Germinal center (tissue), 1 donor: ENCODE measurements at places on chromosomes 16 and 17.
A peak's percentile ranks its signal among the peaks of the same experiment; 100 is the strongest.

GRCh38 chr16:12906271-12906670 lies 4.9 kb downstream of the SHISA9 start:
- DNase-seq = no peak

GRCh38 chr16:12090151-12090530 lies 113.6 kb downstream of the SNX29 start:
- no peak for DNase-seq

DNA sequence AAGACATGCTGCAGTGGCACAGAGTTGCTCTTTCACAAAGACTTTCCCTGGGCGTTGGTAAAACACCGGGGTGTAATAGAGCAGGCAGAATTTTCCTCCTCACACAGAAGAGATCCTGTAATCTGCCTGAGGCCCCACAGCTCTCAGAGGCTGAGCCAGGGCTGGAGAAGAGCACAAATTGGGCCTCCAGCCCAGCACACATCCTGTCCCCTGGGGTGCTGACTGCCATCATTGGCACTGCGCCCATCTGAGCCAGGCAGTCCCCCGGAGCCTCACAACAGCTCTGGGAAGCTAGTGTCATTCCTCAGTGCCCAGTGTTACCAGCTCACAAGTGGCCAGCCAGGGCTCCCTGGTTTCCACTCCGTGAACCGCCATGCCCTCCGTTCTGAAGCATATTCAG lies 119.4 kb downstream of the SOCS1 start:
- no peak for DNase-seq

GRCh38 chr16:30623536-30624283 lies 13.5 kb upstream of the ZNF689 start:
- no peak for DNase-seq

DNA sequence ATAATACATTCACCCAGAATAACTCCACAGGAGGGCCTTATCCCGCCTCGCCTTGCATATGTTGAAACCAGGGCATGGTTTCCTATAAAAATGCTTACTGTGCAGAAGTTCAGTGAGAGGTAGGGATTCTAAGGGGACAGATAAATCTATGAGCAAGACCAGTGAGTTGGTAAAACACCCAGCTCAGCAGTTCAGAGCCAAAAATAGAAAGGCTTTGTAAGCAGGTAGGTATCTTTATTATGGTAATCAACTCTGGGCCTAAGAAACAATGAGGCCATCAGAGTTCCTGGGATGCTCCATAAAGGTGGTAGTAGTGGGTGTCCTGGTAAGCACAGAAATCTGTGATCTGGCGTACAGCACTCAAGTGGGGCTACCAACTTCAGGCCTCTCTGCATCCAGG lies 549.4 kb upstream of the CDH5 start:
- no peak for DNase-seq

DNA sequence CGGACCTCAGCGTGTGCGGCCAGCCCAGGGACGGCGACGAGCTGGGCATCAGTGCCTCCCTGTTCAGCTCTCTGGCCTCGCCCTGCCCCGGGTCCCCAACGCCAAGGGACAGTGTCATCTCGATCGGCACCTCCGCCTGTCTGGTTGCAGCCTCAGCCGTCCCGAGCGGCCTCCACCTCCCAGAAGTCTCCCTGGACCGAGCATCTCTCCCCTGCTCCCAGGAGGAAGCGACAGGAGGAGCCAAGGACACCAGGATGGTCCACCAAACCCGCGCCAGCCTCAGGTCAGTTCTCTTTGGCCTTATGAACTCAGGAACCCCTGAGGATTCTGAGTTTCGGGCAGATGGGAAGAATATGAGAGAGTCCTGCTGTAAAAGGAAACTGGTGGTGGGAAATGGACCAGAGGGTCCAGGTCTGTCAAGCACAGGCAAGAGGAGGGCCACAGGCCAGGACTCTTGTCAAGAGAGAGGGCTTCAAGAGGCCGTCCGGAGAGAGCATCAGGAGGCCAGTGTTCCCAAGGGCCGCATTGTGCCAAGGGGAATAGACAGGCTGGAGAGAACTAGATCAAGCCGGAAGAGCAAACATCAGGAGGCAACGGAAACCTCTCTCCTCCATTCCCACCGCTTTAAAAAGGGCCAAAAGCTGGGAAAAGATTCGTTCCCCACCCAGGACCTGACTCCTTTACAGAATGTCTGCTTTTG lies 825 bp downstream of the HASPIN start:
- no peak for DNase-seq

- no peak for DNase-seq
These were observed 12.8 kb downstream of the PDK2 start for GRCh38 chr17:50107790-50108414.

- peak; percentile 73 for DNase-seq
These were observed 80.1 kb downstream of the SOCS1 start for GRCh38 chr16:11175787-11176341.

DNA sequence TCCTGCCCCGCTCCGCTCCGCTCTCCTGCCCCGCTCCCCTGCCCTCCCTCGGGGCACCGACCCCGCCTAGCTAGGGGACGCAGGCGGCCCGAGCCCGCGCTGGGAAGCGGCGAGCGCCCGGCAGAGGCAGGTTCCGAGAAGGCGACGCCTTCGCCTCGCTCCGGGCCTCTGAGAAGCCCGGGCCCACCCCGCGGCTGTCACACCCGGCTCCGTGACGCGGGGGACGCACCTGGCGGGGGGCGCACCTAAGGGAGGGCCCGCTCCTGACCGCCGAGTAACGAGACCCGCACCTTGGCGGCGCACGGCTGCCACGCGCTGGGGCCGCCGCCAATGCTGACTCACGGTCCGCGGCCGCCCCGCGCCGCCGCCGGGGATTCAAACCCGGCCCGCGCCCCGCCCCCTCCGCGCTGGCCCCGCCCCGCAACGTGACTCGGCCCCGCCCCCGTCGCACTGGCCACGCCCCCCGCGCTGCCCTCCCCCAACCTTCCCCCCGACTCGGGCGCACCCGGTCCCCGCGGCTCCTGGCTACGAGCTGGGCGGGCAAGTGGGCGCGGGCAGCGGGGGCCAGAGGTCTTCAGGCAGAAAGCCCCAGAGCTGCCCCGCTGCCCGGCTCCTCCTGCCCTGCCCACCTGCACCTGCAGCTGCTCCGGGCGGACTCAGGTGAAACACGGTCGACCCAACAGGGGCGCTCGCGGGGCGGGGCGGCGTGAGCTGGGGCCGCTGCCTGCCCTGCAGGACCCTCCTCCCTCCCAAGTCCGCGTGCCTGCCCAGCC lies 27.8 kb downstream of the GNPTG start:
- peak; percentile 76 for DNase-seq

- DNase-seq = no peak
These were observed 44.3 kb downstream of the ELAC2 start for GRCh38 chr17:12973496-12974004.

DNA sequence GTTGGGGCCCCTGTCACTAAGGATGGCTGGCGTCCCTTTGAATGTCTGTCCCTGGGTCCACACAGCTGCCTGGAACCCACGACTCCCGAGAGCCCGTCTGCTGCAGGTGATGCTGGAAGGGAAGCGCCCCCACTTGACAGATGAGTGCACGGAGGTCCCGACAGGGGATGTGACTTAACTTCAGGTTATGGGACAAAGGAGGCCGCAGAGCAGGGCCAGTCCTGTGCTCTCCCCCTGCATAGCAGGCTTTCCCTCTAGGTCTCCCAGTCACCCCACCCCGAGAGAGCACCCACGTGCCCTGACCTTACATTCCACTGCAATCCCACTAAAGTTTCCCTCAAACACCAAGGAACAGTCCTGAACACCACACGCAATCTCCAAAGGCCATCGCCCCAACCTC lies 6.0 kb upstream of the RCVRN start:
- no peak for DNase-seq

GRCh38 chr16:59840169-59840568 lies 1106.1 kb upstream of the GOT2 start:
- DNase-seq = no peak

DNA sequence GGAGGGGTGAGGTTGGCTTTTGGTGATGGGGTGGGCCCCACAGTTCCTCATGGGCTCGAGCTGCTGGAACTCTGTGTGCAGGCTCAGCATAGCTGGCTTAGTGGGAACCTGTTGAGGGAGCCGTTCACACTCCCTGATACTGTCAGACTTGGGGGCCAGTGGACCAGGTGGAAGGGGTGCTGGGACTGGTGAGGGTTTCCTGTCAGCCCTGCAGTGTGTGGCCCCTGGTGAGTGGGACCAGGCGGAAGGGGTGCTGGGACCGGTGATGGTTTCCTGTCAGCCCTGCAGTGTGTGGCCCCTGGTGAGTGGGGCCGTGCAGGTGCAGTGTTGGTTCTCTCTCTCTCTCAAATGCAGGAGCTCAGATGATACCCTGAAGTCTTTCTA lies 45.1 kb upstream of the ZNF750 start:
- no peak for DNase-seq

GRCh38 chr17:76501018-76501826 lies at the start of gene RHBDF2:
TSS of gene RHBDF2 (minus strand) at chr17:76501423. CDS start at chr17:76481524, 19,899 bp downstream.
- peak; percentile 97 for DNase-seq

DNA sequence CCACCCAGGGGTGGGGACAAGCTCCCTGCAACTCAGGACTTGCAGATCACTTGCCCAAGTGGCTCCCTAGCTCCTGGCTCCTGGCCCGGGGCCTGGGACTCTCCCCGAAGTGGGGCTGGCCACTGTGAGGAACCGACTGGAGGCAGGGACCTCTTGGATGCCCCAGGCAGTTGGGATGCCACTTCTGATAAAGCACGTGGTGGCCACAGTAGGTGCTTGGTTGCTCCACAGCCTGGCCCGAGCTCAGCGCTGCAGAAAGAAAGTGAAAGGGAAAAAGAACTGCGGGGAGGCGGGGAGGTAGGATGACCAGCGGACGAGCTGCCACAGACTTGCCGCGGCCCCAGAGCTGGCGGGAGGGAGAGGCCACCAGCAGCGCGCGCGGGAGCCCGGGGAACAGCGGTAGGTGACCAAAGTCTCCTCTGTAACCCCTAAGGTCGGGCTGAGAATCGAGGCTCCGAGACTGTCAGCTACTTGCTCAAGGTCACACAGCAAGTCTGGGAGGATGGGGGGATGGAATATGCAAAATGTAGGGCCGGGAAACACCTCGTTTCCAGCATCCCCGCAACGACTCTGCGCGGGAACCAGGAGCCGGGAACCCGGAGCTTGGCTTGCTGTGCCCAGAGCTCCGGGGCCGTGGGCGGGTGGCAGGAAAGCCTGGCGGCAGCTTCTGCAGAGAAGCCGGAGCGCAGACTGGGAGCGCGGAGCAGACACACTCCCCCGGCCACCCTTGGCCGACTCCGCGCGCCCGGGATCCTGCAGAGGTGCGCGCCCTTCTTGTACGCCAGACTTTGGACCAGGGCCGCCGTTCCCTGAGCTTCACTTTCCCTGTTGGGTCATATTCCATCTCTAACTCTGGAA lies 1.9 kb downstream of the CIITA start:
- DNase-seq = peak; percentile 61

DNA sequence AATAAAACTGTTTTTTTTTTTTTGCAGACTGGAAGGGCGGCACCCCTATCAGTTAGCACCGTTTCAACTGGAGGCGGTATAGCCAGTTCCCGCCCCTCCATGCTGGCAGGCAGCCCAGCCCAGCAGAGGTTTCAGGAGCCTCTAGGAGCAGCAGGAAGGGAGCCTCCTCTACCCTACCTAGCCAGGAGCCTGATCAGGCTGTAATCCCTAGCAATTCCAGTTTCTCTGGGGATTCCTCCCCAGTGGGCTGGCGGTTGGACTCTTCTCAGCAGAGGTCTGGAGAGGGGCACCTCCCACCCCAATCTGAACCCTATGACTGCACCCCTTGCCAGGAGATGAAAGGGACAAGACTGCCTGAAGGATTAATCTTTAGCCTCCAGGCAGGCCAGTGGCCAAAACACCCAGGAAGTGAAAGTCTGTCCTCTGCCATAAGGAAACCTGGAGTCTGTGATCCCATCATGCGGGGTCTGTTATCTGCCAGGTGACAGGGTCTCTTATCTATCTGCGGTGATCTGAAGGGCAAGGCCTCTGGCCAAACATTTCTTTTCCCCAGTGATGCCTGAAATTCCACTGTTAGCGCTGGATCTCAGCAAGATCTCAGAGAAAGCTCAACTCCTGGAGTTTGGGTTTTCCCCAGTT lies 4.9 kb upstream of the CDH1 start:
- no peak for DNase-seq

GRCh38 chr16:26651464-26651863 lies 415.3 kb upstream of the C16orf82 start:
- DNase-seq = peak; percentile 51

- DNase-seq = peak; percentile 37
These were observed 60.4 kb downstream of the ZDHHC7 start for GRCh38 chr16:84950906-84951305.

GRCh38 chr17:2283302-2283701 lies 20.3 kb downstream of the SMG6 start:
- DNase-seq = no peak

- peak; percentile 2 for DNase-seq
These were observed 84.6 kb downstream of the GP2 start for GRCh38 chr16:20242568-20243255.

GRCh38 chr16:47958726-47959125 lies 197.1 kb downstream of the ABCC12 start:
- no peak for DNase-seq

DNA sequence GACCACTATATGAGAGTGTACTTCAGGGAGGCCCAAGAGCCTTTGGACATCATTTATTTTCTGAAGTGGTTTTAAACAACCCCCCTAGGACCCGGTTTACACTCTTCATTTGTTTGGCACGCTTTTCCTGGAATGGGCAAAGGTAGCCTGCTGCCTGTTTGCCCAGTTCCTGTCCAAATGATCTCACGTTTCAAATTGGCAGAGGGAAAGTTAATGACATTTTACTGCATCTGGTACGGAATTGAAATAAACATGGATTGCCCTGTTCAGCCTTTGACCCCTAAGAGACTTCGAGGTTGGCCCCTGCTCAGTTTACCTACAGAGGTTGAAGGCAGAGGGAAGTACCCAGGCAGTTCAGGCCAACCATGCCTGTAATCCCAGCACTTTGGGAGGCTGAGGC lies 5.8 kb upstream of the RPRML start:
- no peak for DNase-seq

DNA sequence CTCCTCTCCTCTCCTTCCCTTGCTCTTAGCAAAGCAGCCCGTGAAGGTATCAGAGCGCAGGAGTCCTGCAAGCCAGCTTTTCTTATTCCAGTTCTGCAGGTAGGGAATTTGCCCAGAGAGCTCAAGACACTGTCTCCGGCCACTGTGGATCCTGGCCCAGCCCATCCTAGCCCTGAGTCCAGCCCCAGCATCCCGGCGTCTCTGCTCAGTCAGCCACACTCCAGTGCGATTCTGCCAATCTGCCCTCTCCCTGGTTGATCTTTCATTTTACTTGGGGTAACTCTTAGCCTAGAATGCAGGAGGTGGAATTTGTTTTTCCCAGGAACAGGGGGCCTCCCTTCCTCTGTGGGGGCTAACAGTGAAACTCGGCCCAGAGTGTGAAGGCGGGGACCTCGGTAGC lies 176.9 kb upstream of the GSE1 start:
- DNase-seq = no peak

- no peak for DNase-seq
These were observed 230.7 kb downstream of the IRX3 start for GRCh38 chr16:54055864-54056263.

DNA sequence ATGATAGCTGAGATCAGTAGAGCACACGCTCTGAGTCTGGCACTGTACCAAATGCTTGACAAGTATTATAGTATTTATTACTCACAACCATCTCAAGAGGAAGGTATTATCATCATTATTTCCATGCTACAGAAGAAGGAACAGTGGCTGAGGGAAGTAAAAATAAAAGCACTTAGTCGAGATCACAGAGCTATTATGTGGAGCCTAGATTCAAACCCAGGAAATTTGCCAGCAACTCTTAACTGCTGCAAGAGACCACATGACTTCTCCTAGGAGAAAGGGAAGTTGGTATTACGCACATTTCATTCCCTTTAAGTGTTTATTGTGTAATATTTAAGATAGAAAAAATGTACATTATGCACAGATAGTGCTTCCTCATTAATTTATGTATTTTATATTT lies 1.0 kb upstream of the RHOT1 start:
- DNase-seq = no peak

GRCh38 chr17:17628388-17629008 lies 37.0 kb upstream of the PEMT start:
- DNase-seq = peak; percentile 55
